ENCODE measurements at places on chromosomes 16 and 17.

GRCh38 chr17:2025220-2025621, at the start of gene RTN4RL1:
Gene RTN4RL1, minus strand, starts transcription at chr17:2025334. Its CDS starts 469 bp downstream, at chr17:2024865.
- peak; percentile 80 for DNase-seq

- peak; percentile 11 for DNase-seq
Measured at GRCh38 chr17:33811004-33811760, 443.9 kb upstream of the CCL2 start.

DNA sequence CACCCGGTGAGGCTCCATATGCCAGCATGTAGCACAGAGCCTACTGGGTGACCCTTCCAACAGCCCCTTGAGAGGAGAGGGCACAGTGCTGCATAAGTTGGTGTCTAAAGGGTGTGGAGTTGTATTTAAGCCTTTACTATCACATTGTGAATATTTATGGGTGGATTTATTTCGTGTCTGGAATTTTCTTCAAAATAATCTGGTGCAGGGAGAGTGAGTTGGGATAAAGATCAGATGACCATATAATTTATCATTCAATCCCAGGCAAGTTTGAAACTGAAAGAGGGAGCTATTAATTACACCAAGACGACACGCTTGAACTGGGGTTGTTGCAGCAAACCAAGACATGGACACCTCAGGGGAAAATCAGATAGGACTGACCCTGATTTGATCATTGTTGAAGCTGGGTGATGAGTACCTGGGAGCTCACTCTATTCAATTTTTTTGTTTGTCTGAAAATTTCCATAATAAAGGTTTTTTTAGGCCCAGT, 42.2 kb downstream of the LDHD start:
- DNase-seq: no peak

- DNase-seq: no peak
Measured at GRCh38 chr17:35210741-35211140, 16.5 kb upstream of the SLC35G3 start.

DNA sequence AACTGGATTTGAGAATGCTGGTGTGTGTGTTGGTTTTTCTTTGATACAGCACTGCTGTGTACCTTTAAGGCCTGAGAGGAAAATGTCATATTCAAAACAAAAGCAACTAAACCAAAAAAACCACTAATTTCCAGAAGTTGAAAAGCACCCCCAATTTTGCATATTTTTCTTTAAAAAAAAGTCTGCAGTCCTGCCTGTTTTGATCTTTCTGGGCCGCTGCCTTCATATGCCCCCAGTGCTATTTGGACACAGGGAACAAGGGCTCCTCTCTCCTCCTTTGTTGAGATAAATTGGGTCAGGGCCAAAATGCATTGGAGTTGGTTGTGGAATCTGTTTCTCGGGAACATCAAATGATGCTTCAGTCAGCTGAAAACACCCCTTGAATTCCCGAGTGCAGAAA, 26.9 kb downstream of the GPT2 start:
- no peak for DNase-seq

GRCh38 chr17:74778960-74779359, 2.8 kb upstream of the NAT9 start:
- DNase-seq: no peak

GRCh38 chr17:50916708-50917417, 50.7 kb upstream of the TOB1 start:
- DNase-seq: peak; percentile 53

DNA sequence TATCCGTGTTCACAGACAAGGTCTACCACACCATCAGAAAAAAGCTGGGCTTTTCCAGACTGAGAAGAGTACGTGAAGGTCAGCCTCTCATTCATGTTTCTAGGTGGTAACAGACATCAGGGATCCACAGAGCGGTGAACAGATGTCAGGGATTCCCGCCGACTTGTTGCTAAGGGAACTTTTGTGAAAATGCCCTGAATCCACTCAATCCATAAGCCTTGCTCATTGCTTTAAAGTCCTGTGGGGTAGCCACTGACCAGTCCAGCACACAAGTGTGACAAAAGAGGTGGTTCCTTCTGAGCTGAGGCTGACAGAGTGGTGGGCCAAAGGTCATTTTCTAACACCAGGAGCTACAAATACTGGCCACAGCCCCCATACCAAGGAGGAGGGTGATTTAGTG, 5.9 kb downstream of the GAS7 start:
- no peak for DNase-seq

DNA sequence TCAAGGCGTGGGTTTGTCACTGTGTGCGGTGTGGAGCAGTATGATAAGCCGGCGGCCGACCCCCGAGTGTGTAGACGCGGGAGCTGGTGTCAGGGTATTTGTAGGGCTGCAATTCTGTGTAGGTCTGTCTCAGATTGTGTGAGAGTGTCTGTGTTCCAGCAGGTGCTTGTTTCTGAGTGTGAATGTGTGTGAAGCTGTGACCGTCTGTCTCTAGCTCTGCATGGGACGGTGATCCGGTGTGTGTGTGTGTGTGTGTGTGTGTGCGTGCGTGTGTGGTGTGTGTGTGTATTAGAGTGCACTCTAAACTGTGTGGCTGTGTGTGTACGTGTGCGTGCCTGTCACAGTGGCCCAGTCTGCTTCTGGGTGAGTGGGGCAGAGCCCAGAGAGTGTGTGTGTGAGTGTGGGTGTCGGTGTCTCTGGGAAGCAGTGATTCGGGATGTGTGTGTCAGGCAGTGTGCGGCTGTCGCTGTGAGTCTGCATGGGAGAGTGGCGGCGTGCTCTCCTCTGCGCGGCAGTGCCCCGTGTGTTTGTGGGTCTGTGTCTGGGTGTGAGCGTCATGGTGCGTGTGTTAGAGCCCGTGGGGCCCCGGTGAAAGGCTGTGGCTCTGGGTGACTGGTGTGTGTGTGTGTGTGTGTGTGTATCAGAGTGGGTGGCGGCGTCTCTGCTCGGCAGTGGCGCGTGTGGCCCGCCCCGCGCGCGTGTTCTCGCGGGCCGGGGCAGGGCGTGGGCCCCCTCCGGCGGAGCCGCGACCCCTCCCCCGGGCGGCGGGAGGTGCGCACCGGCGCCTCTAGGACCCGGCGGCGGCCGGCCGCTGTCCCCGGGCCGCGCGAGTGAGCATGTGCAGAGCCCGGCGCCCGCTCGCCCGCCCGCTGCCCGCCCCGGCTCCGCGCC, at the start of gene WSCD1:
Gene WSCD1 (plus strand): TSS at position 841 of the 891 bp plus-strand sequence. CDS start 10,280 bp downstream, outside the sequence.
- DNase-seq: peak; percentile 64

DNA sequence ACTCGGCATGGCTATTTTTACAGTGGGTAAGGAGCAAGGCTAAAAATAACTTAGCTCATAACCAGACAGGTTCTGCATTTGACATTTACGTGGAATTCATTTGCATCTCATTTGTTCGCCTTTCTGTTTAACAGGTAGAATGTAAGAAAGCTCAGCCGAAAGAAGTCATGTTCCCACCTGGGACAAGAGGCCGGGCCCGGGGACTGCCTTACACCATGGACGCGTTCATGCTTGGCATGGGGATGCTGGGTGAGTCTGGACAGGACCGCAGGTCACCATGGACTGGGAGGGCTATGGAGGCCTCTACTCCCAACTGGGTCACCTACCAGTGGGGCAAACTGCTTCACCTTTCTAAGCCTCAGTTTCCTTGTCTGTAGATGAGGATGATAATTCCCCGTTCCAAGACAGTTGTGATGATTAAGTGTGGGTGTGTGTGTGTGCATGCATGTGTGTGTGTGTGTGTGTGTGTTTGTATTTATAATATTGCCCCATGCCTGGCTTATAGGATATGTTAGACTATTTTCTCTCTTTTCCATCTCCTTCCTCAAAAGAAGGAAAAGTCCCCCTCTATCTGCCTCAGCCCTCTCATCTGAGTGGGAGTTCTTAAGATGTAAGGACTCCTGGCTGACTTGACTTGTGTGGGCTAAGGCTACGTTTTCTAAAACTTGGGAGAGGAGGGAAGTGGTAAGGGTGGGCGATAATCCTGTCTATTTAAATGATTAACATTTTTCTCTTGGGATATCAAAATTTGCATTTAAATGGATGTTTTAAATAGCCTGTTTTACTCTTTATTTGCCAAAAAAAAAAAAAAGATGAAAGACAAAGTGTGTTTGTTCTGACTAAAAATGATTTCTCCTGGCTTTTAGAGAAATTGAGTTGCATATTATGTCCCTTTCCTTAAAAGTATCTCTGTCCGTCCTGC, 129.0 kb downstream of the CCDC182 start:
- no peak for DNase-seq

GRCh38 chr16:55055262-55055661, 124.6 kb downstream of the IRX5 start:
- DNase-seq: no peak

GRCh38 chr17:80195141-80195540, 25.0 kb downstream of the SGSH start:
- no peak for DNase-seq

DNA sequence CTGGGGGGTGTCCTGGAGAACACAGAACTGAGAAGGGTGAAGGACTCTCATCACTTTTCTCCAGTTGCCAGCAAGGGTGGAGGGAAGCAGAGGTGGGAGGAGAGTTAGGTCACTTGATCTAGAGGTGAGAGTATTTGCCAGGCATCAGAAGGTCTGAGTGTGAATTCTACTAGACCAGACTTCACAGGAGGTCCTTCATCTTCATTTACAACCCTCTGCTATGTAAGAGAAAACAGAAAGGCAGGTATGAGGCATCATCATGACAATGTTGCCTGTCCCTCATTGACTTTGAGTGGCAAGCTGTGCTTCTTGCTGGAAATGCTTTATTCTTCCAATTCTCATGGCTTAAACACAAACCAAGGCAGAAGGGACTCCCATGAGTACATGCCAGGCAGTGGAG, 45.9 kb upstream of the B4GALNT2 start:
- DNase-seq: no peak

- no peak for DNase-seq
Measured at GRCh38 chr16:75758215-75758614, 31.9 kb upstream of the CPHXL start.

DNA sequence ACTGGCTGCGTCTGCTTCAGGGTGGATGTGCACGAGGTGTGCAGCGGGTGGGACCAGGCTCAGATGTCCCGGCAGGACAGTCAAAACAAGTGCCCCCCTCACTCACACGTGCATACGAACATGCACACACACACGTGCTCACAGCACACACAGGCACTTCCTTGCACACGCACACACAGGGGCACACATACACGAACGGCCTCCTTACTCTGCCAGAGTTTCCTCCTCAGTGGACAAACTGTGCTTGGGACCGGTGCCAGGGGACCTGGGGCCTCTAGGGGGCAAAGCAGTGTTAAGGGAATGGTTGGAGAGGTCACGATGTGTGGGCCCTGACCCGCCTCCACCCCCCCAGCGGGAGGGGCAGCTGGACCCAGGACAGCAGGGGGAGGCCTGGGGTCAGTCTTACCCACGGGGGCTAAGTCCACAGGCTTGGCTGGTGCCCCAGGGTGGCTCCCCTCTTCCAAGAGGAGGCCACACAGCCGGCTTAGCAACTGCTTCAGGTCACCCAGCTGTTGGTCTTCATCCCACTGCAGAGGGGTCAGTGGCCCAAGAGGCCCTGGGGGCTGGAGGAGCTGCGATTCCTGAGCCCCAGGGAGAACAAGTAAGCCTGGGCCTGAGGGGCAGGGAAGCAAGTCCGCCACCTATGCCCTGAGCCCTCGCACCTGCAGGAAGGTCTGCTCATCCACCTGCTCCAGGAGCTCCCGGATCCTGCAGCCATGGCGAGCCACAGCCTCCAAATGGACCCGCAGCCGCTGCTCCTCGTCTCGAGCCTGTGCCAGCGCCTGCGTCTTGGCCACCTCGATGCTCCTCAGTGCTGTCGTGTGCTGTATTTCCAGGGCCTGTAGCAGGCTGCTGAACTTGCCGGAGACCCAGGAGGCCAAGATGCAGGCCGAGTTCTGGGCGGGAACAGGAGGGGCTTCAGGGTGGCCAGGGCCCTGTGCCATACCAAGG, 4.9 kb downstream of the TRIM65 start:
- no peak for DNase-seq

DNA sequence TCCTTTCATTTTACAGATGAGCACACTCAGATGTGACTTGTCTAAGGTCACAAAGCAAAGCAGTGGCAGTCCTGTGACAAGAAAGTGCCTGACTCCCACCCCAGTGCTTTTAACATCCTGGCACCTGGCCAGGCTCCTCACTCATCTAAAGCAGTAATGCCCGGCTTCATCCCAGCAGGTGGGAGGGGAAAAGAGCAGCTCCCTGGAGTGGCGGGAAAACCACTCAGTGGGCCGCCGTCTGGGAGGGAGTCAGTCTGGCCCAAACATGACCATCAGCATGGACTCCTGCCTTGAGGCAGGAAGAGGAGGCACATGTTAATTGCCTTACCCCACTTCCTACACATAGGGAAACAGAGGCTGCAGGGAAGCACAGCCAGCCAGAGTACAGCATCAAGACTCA, 2.6 kb downstream of the PCGF2 start:
- peak; percentile 44 for DNase-seq

DNA sequence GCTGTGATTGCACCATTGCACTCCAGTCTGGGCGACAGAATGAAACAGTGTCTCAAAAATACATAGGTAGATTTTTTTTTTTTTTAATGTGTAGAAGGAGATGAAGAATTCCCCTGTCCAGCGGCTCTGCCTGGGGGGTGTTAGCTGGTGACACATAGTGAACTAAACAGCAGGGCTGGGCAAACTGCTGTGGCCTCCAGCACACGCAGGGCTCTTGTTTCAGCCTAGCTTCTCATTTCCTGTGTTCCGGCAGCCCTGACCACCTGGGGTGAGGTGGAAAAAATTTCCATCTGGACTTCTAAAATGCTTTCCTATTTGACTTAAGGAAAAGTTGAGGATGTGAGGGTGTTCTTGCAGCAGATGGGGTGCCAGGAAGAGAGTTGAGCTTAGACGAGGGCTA, 33.3 kb upstream of the RGS9 start:
- no peak for DNase-seq

GRCh38 chr17:50501054-50501453, 7.2 kb upstream of the MYCBPAP start:
- peak; percentile 21 for DNase-seq

Measured in tongue (tissue), 3 donors.